Fibroblast of villous mesenchyme (primary cell): ENCODE measurements at places on chromosomes 2 and 18.

- no peak for DNase-seq
These were observed 141.7 kb upstream of the ACVR2A start for GRCh38 chr2:147703171-147703570.

GRCh38 chr18:78768221-78768620, 211.4 kb upstream of the SALL3 start:
- DNase-seq = no peak

DNA sequence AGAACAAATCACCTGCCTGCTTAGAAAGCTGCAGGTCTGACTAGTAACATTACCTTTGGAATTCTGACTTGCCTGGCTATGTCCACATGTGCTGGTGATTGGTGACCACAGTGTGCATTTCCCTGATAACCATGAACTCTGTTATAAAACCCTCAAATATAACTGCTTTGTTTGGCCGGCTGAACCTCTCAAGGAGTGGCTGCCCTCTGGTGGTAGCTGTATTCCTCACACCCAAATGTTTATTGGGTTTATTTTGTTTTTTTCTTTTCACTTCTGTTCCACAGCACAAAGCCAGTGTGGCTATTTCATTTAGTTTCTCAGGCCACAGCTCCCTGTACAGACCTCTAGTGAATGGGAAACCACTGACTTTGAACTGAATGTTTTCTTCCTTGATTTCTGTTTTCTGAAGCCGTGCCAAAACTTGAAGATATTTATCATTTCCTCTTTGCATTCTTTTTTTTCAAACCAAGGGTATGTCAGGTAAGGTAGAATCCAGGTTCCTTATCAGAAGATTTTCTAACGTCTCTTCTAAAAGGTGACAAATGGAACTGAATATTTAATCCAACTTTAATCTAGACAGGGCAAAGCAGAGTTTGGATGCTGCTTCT, 549.0 kb upstream of the VRK2 start:
- DNase-seq = peak; percentile 64

DNA sequence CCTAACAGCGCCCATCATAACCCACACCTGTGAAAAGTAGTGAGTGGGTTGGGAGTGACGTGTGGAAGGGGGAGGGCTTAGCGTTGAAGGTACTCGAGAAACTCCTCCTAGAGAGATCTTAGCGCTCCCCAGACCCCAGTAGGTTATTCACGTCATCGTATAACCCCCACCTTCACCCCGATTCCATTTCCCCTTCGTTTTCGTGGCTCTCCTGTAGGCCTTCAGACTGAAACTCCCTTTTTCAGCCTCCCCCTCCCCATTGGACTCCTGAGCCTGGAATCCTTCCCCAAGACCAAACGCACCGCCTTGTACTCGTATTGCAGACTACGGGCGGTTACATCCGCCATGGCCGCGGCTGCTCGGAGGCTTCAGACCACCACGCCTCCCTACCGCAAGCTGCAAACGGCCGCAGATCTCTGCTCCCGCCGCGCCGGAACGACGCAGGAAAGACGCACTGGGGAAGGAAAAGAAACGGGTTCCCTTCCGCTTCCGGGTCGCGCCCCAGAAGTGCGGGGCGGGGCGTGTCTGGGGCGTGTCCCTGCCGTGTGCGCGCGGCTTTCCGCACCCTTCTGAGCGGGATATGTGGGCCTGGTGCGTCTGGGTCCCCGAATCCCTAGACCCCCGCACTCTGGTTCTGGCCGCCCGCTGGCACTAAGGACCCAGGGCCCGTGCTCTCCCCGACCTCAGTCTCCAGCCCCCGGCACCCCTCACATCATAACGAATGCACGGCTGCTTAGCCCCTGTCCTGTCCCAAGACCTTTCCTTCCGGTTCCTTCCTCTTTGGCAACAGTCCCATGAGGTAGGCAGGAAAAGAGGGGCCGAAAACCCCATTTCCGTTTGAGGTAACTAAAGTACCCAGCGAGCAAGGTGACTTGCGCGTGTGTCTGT, at the start of gene SNRNP200:
Gene SNRNP200, minus strand, starts transcription at position 456 of the 888 bp plus-strand sequence. Its CDS starts 109 bp downstream, at position 347.
- DNase-seq = peak; percentile 81

- DNase-seq = no peak
These were observed 34.5 kb downstream of the INPP5D start for GRCh38 chr2:233094614-233095013.
